ENCODE measurements at places on chromosomes 2 and 18.

DNA sequence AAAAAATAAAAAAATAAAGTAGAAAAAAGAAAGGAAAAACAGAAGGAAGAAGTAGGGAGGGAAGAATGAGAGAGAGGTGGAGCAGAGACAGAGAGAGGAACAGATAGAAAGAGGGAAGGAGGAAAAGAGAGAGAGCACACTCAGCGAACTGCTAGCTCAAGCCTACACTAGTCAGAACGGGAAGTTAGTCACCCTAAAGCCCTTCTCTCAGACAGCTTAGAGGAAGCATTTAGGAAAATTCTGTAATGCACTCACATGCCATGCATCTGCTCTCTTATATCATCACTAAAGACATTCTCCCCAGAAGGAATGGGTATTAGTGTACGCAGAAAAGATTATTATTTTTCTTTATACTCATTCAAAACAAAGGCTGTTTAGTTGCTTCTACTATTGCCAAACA is 68.1 kb upstream of the SULT1C3 start:
- DNase-seq, result no peak

- DNase-seq, result no peak
Measured at GRCh38 chr2:186868344-186868743, 19.4 kb upstream of the ZSWIM2 start.

DNA sequence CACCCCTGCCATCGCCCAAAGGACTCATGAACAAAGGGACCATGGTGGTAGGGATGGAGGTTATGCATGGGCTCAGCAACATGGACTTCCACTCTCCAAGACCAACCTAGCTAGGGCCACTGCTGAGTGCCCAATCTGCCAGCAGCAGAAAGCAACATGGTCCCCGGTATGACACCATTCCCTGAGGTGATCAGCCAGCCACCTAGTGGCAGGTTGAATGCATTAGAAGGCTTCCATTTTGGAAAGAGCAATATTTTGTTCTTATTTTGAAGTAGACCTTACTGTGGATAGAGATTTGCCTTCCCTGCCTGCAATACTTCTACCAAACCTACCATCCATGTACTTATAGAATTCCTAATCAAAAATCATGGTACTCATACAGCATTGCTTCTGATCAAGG is 99.8 kb downstream of the METTL4 start:
- DNase-seq, result no peak

DNA sequence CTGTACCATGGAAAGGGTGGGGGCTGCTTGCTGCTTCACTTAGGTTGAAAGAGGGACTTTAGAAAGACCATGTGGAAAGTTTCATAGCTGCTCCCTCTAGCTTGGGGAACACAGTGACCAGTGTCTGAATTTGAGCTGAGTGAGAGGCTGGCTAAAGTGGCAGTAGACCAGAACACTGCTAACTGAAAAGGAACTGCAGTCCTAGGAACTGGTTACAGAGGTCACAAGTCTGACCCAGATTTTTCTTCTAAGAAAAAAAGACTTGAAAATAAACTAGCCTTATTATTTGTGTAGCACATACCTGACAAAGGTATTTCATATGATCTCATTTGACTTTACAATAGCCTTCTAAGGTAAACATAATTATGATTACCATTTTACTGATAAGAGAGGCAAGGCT is 153.6 kb downstream of the FSHR start:
- DNase-seq, result no peak

DNA sequence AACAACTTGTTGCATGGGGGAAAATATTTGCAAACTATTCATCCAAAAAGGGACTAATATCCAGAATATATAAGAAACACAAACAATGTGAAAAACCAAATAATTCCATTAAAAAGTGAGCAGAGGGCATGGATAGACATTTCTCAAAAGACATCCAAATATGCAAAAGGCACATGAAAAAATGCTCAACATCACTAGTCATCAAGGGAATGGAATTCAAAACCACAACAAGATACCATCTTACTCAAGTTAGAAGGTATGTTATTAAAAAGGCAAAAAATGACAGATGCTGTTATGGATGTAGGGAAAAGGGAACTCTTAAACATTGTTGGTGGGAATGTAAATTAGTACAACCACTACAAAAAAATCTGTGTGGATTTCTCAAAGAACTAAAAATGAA is 396.5 kb downstream of the CCDC85A start:
- no peak for DNase-seq

DNA sequence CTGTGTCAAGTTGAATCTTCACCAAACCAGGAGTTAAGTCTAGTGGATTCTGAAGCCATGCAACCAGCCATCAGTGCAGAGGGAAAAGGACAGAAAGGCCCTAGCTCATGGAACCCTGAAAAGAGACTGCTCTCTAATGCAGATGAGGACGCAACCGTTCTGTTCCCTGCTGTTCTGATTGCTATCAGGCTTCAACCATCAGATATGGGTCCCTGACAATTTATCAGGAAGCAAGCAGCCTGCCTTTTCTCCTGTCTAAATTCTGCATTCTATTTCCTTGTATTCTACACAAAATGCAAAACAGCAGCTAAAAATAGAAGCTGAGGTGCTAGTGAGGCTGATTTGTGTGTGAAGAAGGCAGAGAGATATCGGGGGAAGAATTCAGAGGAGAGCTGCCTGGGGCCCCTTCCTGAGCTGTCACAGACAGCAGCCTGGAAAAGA is 68.4 kb upstream of the RTN4 start:
- DNase-seq, result no peak

DNA sequence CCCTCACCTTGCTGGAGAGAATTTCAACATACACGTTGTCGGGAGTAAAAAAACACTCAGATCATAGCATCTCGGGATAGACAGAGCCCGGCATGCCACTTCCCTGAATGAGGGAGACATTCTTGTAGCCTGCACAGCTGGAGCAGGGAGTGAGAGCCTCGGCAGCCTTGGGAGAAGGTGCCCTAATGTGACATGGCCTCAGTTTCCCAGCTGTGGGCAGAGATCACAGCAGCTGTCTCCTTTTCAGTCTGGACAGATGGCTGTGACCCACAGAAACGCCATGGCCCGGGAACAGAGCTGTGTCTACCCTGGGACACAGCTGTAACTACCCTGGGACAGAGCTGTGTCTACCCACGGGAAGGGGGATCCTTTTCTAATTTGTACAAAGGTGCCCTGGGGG is 55.9 kb downstream of the HS1BP3 start:
- DNase-seq, result no peak

DNA sequence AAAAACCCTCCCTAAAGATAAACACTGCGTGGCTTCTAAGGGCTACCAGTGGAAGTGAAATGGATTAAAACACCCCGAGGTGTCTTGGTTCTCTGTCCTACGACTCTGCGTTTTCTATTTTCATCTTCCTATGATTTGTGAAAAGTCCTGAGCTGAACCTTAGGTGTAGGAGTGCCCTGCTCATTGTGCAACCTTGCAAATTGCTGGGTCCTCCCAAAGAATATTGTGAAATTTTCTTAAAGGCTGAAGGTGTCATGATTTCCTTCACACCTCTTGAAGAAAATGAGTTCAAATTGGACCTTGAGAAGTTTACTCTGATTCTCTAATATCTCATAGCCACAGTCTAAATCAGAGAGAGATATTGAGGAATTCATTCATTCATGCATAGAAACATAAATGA is 1.8 kb upstream of the SLC19A3 start:
- DNase-seq, result no peak

DNA sequence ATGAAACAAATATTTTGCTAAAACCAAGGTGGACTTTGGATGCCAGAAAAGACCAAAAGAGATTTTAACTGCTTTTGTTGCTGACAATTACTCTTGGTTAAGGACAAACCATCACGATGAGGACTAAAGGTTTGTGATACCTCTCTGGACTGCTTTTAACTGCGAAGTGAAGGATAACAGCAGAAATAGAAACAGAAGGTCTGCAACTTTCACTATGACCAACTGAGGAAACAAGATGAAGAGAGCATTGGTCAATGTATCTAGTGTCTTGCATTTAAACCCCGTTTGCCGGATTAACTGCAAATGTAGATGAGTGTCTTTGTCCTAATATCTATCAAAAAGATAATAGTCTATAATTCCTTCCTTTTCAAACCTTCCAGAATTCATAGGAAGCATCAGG is 541.7 kb downstream of the ERBB4 start:
- DNase-seq, result no peak

GRCh38 chr2:186164325-186164724 is 321.7 kb upstream of the ZC3H15 start:
- no peak for DNase-seq

DNA sequence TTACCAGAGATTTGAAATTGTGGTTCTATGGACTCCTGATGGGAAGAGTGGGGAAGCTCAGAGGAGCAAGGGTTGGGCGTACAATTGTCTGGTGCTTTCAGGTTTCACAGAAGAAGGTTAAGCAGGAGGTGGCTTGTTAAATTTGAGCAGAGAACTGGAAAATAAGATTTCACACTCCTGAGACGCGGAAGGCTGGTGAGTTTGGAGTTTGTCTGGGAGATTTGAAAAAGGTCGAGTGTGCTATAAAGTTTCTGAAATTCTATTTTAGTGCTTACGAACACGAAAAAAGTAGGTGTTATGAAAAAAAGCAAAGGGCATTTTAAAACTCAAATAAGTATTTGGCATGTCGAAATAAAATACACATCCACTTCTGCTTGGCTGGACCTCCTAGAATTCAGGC is 170.1 kb downstream of the MEIS1 start:
- no peak for DNase-seq

GRCh38 chr2:200502196-200502595 is 7.7 kb downstream of the KCTD18 start:
- DNase-seq, result no peak

DNA sequence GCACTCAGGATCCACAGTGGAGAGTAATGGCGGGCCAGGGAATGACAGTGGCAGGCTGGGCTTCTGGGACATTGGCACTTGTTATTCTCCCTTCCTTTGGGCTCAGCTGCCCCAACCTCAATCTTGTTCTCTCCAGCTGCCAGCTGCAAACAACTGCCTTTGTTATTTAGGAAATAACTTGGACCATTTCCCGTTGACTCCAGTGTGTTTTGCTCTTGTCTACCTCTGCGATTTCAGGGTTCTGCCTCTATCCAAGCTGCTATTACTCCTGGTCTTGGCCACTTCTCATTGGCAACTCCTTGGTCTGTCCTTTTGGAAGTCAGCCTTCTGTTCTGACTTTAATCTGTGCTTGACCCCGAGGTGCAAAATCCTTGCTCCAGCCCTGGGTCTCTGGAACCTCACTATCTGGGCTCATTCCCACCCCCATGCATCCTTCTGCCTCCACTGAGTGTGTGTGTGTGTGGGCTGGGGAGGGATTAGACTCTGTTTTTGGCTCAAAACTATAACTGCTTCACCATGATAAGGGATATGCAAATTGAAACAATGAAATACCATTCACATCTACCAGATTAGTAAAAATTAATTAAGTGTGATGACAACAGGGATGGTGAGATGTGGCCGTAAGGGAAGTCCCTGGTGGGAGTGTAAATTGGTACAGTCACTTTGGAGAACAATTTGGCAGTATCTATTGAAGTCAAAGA is 134.1 kb upstream of the CXCR4 start:
- DNase-seq, result no peak

DNA sequence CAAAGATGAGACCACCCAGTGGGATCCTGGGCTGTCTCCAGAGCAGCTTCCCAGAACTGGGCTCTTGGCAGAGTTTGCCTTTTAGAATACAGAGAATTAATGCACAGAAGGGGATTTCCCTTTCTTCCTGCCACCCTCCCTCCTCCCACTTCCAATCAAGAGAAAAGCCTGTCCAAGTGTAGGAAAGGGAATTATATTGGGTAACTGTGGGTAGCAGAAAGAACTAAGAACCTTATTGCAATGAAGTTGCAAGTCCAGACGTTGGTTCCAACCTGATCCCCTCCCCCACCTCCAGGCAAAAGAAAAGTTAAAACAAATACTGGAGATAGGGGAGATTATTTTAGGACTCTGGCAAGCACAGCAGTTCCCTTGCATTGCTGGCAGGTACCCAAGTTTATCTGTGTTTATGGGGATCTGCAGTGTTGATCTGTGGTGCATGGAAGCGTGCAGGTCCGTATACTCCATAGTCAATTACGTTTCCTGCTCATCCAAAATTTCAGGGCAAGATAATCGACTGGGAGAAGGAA is 114.3 kb downstream of the PRKCE start:
- DNase-seq, result no peak
